ENCODE measurements at places on chromosomes 7 and 10.

DNA sequence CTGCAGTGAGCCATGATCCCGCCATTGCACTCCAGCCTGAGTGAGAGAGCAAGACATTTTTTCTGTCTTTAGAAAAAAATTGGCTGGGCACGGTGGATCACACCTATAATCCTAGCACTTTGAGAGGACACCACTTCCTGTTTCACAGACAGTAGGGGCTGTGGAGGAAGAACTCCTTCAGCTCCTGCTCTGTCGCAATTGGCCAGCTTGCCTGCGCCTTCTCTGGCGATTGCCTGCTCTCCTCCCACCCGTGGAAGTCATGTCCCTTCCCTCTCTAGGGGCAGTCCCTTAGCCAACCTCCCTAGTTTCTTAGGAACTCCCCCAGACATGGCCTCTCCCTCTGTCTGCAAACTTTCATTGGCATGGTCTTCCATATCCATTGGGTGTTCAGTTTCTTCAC, 8.7 kb downstream of the PDSS1 start:
- no peak for DNase-seq

GRCh38 chr10:62661143-62661542, 143.4 kb upstream of the ADO start:
- DNase-seq: no peak

- no peak for DNase-seq
These were observed 25.2 kb upstream of the BNIP3 start for GRCh38 chr10:132006966-132007365.

GRCh38 chr7:75814407-75814947, 871 bp upstream of the CCL24 start:
- no peak for DNase-seq

DNA sequence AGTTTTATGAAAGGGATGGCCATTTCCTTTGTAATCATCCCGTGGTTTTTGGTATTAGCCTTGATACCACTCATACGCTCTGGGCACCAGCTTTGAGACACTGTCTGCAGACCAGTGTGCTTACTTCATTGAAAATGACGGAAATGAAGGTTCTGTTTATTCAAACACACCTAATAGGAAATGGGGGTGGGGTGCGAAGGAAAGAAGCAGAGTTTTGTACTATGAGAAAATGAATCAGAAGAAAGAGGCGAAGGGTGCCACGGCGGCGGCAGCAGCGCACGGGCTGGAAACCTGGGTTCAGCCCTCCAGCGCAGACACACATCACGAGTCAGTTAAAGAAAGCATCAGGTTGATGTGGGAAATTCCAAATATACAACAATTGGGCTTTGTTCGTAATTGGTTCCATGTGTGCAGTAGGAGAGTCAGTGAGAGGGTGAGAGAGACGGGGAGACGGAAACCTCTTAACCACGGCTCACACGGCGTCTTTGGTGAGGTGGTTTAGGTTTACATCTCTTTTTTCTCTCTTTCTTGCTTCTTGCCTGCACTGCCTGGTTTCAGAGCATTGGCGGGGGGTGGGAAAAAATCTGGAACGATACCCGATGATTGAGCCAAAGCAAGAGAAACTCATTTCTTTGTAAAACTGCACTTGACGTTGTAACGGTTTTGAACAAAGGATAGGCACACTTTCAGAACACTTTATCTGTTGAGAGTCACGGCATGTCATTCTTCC, 321.2 kb downstream of the FRMD4A start:
- DNase-seq: peak; percentile 76

GRCh38 chr10:77649333-77650331, 12.0 kb upstream of the KCNMA1 start:
- DNase-seq: no peak

DNA sequence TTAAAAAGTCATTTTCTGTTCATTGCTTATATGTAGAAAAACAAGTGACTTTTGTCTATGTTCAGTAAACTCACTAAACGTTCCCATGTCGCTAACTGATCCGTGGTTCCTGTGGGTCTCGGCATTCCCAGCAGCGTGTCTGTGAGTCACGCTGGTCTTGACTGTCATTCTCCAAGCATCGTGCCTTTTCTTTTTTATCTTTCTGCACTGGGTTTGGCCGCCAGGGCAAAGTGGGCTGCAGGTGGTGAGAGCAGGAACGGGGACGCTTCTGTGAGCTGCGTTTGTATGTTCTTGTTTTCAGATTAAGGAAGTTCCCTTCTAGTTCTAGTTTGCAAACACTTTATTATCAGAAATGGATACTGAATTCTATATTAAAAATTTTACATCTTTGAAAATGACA, 6.8 kb upstream of the SCART1 start:
- no peak for DNase-seq

DNA sequence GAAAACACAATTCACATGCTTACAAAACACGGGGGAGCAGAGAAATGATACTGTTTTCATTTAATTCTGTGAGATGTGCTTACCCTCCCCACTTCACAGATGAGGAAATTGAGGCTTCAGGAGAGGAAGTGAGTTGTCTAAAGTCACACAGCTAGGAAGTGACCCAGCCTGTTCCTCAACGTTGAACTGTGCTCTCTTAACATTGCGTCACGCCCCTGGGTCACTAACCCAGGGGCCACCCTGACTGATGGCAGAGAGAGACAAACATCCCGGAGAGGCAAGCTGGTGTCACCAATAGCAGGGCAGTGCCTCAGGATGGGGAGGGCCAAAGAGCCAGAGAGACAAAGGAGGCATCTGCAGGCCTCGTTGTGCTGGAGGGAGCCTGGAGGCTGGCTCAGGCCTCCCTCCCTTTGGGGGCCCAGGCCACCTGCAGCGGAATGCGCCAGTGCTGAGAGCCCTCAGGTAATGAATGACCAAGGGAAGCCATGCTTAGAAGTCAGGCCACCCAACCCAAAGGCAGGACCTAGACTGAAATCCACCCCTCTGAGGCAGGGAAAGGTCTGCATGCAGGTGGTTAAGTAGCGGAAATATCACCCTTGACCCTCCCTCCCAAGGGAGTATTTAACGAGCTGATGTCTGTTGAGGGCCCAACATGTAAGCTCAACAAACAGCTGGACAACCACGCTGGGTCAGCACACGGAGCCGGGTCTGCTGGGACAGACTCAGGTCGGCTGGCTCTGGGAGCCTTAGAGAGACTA, 81.3 kb downstream of the C10orf105 start:
- no peak for DNase-seq

DNA sequence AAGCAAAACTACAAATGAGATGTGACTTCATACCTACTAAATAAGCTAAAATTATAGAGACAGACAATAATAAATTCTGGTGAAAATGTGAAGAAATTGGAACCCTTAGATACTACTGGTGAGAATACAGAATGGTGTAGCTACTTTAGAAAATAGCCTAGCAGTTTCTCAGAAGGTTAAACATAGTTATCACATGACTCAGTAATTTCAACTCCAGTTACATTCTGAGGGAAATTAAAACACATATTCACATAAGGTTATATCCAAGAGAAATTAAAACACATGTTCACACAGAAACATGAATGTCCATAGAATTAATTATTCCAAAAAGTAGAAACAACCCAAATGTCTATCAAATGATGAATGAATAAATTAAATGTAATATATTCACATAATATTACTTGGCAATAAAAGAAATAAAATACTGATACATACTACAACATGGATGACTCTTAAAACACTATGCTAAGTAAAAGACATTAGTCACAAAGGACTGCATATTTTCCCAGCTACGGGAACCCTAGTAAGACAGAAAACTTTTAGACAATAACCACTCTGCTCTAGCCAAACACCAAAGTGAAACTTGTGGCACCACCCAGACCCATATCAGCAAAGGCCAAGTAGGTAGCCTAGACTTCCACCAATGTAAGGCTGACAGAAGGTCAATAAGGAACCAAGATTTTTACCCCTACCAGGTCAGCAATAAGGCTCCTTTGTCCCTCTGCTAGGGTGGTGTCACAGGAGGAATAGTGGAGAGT, 25.1 kb downstream of the SLC25A40 start:
- no peak for DNase-seq

DNA sequence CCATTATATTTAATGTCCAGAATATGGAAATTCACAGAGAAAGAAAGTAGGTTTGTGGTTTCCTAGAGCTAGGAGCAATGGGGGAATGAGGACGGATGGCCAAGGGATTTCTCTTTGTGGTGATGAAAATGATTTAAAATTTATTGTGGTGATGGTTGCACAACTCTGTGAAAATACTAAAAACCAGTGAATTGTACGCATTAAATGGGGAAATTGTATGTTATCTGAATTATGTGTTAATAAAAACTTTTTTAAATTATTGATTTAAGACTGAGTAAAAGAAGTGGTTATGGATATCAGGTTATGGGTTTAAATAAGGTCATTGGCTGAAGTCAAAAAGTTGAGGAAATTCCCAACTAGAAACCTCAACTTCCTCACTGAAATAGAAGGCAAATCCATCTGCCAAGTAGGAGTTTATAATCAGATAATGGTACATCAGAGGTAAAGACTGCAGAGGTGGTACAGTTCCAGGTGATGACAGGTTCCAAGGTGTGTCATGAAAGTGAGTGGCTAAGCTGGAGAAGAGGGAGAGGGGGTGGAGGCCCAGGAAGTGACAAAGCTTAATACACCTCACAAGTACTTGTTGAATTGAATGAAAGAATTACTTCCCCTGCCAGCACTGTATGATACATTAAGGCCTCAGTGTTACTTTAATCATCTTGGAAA, 68.9 kb upstream of the CCDC71L start:
- no peak for DNase-seq

DNA sequence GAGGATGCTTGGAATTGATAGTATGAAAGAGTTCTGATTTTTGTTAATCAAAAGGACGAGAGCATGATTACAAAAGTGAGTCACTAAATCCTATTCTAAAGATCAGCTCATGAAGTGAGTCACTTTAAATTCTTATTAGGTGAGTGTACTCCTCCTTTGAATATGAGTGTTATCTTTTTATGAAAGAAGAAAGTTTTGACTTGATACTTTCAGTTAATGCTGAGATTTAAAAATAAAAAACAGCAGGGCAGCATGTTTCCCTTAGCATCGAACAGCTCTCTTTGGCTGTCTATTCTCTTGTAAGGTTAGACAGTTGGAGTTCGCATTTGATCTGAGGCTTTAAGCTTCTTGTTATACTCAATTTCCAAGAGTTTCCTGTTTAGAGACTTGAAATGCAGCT, 222.0 kb downstream of the TWIST1 start:
- no peak for DNase-seq

GRCh38 chr7:146276888-146277287, 160.3 kb downstream of the CNTNAP2 start:
- no peak for DNase-seq

DNA sequence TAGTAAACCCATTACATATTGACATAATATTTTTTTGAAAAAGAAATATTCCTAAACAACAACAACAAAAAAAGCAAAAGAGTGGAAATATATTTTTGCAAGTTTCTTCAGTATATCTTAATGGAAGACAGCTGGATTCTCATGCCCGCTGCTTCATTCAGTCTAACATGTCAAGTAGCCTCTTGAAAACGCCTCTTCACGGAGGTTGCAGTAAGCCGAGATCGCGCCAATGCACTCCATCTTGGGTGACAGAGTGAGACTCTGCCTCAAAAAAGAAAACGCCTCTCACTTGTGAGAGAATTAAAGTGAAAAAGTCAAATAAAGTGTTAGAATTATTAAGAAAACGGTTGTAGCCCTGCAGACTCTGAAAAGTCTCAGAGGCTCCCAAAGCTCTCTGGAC, 1.3 kb downstream of the CUTC start:
- DNase-seq: no peak

- no peak for DNase-seq
These were observed 128.9 kb upstream of the NANOS1 start for GRCh38 chr10:118900617-118901016.

- no peak for DNase-seq
These were observed 1.1 kb downstream of the ZNF777 start for GRCh38 chr7:149459540-149460452.

GRCh38 chr10:121495719-121496118, 102.5 kb downstream of the FGFR2 start:
- DNase-seq: no peak

- DNase-seq: no peak
These were observed 352.6 kb upstream of the ZMIZ1 start for GRCh38 chr10:78716043-78716660.

DNA sequence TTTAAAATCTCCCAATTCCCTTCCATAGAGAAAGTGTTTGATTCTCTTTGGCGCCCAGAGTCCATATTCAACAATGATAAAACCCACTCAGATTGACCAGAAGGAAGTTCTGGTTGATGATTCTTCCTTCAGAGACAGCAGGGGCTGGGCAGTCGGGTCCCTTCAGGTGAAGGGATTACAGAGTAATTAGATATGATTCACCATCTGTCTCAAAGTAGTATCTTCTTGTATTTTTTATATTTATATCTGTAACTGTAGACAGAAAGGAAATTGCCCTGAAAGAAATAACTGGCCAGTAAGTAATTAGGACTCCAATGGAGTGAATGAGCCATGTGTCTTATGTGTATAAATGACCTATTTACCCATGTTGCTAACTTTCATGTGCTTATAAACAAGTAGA, 156.0 kb downstream of the PLCE1 start:
- DNase-seq: no peak

- no peak for DNase-seq
These were observed 1231.1 kb upstream of the CELF2 start for GRCh38 chr10:9786576-9786975.

DNA sequence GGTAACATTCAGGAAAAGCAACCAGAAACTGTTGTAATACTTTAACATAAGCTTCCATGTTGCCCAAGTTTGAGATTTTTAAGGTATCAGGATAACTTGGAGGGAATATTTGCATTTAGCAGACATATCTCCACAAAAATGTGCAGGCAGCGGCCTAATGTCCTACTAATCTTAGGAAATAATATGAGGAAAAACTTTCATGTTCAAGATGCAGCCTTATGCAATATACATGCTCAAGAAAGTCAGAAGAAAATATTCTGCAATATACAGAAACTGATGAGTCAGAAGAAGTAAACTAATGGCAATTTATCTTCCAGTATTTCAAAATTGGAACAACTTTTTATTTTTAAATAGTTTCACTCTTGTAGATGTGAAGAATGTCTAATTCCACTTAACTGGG, 463.2 kb upstream of the C7orf33 start:
- DNase-seq: no peak

DNA sequence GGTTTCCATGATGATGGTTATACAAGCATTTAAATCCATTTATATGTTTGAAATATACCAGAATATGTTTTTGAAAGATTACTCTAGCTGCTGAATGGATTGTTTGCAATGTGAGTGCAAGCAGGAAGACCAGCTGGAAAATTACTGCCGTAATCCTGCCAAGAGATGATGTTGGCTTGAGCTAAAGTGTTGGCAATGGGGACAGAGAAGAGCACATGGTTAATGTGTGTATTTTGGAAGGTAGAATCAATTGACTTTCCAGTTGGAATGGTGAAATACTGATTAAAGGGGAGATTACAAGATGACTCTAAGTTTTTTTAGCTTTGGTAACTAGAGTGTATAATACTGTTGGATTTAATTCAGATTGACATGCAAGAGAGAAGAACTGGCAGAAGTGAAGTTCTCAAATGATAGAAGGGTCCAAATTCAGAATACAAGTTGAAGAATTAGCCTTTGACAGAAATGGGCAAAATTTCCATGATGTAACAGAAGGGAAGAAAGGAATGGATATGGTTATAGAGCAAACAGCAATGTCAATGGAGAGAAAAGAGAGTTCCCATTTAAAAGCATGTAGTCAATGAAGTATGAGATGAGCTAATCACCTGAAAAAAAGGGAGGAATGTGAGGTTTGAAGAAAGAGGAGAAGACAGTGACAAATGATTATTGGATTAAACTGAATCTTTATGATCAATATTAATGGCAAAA, 422.0 kb downstream of the CDC14C start:
- no peak for DNase-seq

- DNase-seq: no peak
These were observed 105.9 kb downstream of the ANKRD7 start for GRCh38 chr7:118330388-118330787.

- no peak for DNase-seq
These were observed 54.3 kb downstream of the SLC16A9 start for GRCh38 chr10:59655309-59655708.

GRCh38 chr7:139692723-139693122, 85.1 kb downstream of the HIPK2 start:
- no peak for DNase-seq
